ENCODE measurements at places on chromosomes 3 and 15.

DNA sequence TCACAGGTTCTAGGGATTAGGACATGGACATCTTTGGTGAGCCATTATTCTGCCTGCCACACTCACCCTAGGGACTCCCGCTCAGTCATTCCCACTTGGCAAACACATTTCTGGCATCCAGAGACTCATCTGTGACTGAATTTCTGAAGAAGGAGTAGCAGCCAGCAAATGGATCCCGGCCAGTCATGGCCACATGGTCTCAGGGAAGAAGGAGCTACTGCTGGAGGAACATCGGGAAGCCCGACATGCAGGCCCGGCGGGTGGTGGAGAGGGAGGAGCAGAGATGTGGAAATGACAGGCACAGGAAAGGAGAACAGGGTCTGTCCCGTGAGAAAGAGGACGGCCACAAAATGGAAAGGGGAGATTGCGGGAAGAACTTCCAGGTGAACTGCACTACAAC lies 65.4 kb downstream of the SEMA5B start:
- DNase-seq: no peak

DNA sequence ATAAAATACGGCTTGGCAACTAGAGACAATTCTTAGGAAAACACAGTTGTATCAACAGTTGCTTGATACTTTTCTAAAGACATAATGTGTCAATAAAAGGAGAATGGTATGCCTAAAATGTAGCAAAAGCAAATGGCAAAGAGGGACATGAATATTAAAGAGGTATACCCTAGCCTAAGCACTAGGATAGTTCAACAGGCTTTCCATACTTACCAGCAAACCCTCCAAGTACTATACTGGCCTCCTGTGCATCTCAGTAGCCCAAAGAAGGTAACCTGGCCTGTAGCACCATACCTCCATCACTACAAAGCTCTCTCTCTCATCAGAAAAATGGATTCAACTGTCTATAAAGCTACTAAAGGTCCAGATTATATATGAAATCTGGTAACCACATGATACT lies 7.5 kb downstream of the SETD2 start:
- DNase-seq: no peak

- no peak for DNase-seq
Measured at GRCh38 chr3:8489278-8489792, 12.3 kb upstream of the LMCD1 start.

GRCh38 chr3:183768114-183768513 lies 57.3 kb downstream of the MAP6D1 start:
- no peak for DNase-seq

GRCh38 chr3:168327856-168328255 lies 232.1 kb upstream of the GOLIM4 start:
- no peak for DNase-seq

DNA sequence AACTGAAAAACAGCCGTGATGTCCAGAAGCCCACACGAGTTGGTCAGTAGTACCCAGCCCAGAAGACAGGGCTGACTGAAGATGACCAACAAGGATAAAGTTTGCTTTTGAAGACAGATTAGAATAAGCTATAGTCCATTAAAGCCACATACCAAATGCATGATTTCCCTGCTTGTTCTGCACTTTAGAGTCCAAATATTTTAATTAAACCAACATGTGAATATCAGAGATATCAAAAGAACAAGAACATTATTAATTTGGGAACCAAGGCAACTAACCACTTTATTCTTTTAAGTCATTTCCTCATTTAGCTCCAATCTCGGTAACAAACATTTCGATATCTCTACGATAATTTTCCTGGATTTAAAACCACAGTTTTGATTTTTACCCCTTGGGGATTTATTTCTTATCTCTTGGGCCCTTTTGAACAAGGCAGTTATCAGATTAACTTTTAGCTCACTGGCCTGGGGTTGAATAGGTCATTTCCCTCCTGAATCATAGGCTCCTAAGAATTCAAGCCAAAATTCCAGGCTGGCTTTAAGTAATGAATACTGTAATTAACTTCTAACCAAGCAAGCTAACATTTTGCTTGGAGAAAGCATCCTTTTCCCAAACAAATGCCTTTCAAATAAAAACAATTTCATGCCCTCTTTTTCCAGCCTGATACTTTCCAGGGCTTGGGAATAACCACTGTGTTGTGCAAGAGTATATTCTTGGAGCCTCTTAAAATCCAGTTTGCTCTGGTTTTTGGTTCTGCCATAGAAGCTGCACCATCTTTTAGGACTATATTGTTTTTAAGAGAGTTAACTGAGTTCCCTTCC lies 102.9 kb upstream of the NR2E3 start:
- no peak for DNase-seq

DNA sequence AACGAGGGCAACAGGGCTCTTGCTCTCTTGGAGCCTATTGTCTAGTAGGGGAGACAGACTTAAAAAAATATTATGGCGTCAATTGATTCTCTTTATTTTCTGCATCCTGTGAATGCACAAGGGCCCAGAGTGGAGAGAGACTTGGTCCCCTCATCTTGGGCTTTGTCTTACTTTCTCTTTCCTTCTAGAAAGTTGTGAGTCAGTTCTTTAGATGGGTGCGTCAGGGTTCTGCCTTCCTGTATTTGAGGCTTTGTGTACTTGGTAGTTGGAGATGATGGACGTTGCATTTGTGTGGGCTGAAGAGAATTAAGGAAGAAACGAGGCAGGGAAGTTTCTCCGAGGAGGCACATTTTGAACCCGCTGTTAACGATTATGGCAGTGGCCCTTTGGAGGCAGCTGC lies 52.9 kb downstream of the CACNA1D start:
- DNase-seq: no peak

- DNase-seq: no peak
Measured at GRCh38 chr3:117709108-117709507, 999.5 kb downstream of the TUSC7 start.
